Heart left ventricle (tissue), 16 donors: ENCODE measurements at places on chromosomes 12 and 14.

GRCh38 chr14:92461891-92462290 is 51.7 kb upstream of the RIN3 start:
- DNase-seq: no peak

GRCh38 chr12:111822886-111823285 is 19.1 kb upstream of the MAPKAPK5 start:
- no peak for DNase-seq

- no peak for DNase-seq
Observed at GRCh38 chr12:114735680-114736374, 51.9 kb upstream of the TBX3 start.

GRCh38 chr12:125284087-125284486 is 218.9 kb downstream of the AACS start:
- no peak for DNase-seq

DNA sequence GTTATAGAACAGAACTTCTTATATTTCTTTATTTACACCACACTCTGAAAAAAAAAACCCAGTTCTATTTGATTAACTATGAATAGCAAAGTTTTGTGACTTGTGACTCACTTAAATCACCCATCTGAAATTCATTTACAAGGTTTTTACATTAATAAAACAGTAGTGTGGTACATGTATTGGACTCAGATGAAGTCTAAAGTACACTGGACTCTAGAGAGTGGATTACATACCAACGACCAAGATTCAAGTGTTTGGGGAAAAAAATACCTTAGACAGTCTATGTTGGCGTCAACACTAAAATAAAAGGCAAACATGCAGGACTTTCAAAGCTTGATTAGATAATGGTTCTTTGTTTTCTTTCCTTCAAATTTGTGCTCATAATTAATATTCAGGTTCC is 85.7 kb downstream of the SLC38A1 start:
- DNase-seq: no peak

- no peak for DNase-seq
Observed at GRCh38 chr12:75556311-75556899, 45.0 kb upstream of the KRR1 start.

DNA sequence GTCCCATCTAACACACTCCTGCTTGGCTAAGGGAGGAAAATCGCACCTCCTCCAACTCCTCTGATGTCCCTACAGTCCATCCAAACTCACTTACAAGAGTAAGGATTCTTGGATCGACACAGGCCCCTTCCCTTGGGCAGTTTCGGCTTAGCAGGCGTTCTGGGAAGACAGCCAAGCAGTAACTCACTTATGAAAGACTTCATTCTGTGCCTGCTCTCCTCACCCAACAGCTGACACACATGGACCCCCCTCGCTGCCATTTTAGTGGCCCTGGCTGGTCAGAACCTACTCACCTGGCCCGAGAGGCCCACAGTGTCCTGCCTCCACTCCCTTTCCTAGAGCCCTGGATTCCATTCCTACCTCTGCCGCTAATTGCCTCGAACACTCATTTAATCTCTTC is 52.3 kb upstream of the BCL2L14 start:
- DNase-seq: peak; percentile 21

GRCh38 chr12:75409830-75410229 is 18.9 kb downstream of the GLIPR1L2 start:
- no peak for DNase-seq

DNA sequence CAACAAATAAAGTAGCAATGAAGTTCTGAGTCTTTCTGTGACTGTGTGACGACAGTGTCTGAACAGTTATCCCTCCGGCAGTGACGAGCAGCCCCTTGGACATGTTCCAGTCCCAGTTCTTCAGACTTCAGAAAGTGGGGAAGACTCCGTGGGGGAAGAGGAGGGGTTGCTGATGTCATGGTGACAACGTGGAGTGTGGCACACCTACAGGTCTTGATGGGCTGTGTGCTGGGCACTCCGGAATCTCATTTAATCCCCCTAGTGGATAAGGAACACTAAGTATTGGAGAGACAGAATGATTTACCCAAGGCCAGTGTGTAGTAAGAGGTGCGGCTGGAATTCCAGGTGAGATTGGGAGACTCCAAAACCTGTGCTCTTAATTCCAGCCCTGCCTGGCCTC is 280.2 kb downstream of the CACNA1C start:
- no peak for DNase-seq
